ENCODE measurements at places on chromosomes 3 and 15.

DNA sequence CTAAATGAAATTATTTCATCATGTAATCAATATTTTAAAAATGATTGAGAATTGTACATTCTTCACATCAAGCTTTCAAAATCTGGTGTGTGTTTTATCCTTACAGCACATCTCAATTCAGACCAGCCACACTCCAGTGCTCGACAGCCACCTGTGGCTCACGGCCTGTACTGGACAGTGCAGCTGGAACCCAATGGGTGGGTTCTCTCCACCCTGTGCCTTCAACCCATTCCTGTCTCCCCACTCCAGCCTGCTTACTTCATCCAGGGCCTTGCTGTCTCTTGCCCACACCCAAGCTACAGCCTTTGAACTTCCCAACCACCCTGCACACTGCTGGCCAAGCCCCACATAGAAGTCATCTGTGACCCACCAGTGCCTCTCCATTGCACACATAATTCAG, 17.6 kb downstream of the CYP19A1 start:
- no peak for DNase-seq

- no peak for DNase-seq
Measured at GRCh38 chr3:126948980-126949535, 33.9 kb upstream of the PLXNA1 start.

- no peak for DNase-seq
Measured at GRCh38 chr3:40741729-40742128, 217.0 kb downstream of the ZNF621 start.

DNA sequence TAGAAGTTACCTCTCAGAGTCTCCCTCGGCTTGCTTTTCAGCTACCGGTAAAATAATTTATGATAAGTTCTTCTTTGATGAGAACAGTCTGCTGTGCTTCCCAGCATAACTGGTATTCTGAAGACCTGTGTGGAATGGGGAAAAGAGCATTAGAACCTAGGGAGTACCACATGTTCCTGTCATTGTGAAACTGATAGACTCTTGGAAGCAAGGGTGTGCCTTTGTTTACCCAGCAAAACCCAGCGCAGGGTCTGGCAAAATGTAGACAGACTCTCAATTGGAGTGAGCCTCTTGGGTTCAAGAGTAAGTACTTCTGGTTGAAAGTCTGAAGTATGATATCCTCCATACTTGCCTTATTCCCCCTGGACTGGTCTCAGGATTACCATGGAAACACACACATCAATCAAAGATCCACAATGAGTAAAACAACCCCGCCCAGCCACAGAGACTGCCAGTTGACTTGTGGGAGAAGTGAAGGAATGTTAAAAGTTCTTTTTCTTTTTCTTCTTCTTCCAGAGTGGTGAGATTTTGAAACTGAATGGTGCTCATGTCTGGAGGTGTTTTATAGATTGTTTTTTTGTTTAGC, 652.4 kb upstream of the NAALADL2 start:
- no peak for DNase-seq

DNA sequence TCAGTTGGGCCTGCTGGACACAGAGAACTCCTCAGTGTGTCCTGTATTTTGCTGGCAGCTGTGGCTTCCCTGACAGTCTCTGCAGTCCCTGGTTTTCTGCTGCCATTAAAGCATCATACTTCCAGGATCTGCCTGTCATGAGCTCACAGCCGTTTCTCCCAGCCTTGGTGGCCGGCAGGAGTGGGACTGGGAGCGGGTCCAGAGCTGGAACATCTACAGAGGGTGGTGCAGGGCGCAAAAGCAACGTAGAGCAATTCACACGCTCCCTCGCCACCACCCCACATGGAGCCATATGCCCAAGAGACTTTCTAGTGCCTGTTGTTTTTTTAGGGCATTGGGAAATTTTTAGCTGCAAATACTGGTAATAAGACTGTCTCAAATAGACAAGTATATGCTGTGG, 33.6 kb downstream of the ABTB1 start:
- no peak for DNase-seq

DNA sequence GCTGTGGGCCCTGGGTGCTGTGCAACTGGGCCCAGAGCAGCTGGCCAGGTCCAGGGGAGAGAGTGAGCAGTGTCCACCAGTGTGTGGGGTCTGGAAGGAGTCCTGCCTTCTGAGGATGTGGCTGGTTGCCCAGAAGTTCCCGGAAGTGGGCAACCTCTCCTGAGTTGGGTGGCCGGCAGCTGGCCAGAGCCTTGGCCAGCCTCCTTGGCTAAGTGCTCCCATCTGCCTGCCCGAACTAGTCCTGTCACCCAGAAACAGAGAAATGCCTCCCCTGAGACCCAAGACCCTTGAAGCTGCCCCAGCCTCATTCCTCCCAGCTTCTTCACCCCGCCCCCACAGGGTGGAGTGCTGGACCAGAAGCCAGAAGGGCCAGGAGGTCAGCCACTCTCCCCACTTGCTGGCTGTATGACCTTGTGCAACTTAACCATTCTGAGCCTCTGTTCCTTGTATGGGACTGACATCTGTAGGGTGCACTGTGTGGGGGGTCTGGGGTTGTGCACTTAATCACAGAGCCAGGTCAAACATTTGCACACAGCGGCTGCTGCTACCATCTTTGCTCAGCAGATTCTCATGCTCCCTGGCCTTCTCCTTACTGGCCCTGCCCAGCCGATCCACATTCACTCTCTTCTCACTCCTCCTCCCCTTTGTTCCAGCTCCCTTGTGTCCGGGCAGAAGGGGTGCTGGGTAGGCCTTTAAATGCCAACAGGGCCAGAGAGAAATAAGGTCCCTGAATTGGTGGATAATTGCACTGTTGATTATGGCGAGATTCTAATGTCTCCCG, 7.5 kb upstream of the ALAS1 start:
- no peak for DNase-seq

GRCh38 chr3:148079370-148079769, 618.3 kb upstream of the AGTR1 start:
- no peak for DNase-seq

DNA sequence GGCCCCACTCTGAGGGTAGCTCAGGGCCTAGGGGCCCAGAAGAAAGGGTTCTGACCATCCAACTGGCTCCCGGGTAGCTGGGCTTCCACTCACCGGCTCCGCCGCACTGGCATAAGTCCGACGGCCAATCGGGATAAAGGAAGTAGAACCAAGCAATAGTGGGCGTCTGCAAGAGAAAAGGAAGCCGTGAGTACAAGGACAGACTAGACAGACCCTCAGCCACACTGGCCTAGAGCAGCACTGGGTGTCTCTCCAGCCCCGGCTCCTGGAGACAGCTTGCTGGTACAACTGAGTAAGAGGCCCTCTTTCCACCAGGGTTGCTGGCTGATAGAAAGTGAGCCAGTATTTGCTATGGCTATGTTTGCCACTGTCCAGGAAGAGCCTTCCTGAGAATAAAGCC, 22.4 kb downstream of the BDH1 start:
- DNase-seq, result no peak

- no peak for DNase-seq
Measured at GRCh38 chr3:114057011-114057347, 442 bp downstream of the QTRT2 start.
